Stimulated activated CD8-positive, alpha-beta memory T cell treated with anti-CD3 and anti-CD28 coated beads, Interleukin-15, amount 100 ng/mL, for 24 hours (primary cell): ENCODE measurements at places on chromosomes 12 and 14.

DNA sequence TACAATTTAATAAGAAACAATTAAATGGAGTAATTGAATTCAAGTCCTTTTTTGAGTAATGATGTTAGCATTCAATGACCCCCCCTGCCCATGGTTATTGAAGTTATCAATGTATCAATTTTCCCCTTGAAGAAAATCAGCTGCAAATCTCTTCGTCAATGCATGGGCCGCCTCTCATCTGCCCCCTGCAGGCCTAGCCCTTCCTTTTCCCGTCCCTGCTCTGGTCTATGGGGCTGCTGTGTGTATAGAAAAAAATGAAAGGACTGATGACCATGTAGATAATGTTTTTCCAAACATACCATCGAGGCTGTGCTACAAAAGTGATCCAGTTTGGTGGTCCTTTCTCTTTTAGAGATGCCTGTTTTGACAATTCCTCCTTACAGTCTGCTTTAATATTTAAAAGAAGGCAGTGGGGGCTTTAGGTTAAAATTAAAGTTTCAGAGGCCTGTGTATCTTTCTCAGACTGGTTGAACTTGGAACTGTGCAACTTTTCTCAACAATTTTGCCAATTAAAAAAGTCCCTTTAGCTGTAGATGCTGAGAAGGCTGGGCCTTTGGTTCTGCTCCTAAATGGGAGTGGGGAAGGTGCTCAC is 98.4 kb downstream of the APAF1 start:
- DNase-seq: no peak

- DNase-seq: no peak
These were observed 61.3 kb downstream of the TRAF3 start for GRCh38 chr14:102838501-102838900.

- no peak for DNase-seq
These were observed 412.6 kb upstream of the SOX5 start for GRCh38 chr12:24361877-24362580.

DNA sequence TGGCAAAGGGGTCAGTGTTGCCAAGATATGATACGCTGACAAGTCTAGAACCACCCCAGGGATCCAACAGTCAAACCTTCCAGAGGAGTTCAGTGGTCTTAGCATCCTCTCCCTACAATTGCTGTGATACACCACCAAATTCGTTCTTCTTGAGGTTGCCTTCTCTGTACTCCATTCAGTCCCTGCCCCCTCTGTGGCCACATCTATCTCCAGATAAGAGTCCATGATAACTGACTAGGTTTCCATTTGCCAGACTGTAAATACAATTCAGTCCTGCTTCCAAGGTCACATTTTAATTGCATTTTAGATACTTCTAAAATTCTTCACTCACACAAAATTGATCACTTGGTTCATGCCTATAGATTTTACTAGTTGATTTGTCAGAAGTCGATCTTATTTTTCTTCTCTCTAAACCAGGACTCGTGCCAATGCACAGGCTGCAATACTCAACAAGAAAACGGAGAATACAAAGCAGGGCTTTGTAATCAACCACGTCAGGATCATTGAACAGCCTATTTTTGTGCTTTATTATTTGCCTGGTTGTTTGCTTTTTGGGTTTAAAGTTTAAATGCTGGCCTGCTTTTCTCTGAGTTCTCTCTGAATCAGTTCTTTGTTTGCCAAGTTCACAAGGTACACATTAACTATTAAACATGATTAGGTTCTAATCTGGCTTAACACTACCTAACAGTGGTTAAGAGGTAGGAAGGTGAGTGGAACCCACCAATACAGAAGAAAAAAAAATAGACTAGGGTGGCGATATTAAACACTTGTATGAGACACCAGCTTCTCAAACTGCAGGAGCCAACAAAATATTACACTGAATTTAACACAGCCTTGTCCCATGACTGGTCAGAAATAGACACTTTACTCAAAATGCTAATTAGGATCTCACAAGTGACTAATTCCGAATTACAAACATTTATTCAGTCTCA is 5.3 kb upstream of the TSPAN8 start:
- DNase-seq: no peak

DNA sequence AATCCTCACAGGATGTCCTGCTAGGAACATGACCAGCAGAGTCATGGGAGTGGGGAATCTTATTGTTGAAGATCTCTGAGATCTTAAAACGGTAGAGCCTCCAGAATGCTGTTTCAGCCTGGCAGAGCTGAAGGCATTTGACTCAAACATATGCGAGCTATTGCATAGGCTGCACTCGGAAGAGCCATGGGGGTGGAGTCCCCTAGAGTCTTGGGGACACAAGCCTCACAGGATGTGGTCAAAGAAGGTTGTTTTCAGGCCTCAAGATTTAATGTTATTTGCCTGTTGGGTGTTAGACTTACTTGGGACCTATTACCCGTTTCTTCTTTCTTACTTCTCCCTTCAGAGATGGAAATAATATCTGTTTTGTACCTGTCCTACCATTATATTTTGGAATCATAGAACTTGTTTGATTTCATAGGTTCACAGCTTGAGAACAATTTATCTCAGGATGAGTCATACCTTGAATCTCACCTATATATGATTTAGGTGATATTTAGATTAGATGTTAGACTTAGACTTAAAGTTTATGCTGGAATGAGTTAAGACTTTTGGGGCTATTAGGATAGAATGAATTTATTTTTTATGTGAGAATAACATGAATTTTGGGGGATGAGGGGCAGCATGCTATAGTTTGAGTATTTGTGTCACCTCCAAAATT is 172.2 kb upstream of the ATP2B1 start:
- DNase-seq: no peak

GRCh38 chr14:89701211-89702043 is 253.1 kb downstream of the EFCAB11 start:
- DNase-seq: peak; percentile 69

GRCh38 chr12:132145334-132145733 is 1.1 kb downstream of the NOC4L start:
- no peak for DNase-seq

DNA sequence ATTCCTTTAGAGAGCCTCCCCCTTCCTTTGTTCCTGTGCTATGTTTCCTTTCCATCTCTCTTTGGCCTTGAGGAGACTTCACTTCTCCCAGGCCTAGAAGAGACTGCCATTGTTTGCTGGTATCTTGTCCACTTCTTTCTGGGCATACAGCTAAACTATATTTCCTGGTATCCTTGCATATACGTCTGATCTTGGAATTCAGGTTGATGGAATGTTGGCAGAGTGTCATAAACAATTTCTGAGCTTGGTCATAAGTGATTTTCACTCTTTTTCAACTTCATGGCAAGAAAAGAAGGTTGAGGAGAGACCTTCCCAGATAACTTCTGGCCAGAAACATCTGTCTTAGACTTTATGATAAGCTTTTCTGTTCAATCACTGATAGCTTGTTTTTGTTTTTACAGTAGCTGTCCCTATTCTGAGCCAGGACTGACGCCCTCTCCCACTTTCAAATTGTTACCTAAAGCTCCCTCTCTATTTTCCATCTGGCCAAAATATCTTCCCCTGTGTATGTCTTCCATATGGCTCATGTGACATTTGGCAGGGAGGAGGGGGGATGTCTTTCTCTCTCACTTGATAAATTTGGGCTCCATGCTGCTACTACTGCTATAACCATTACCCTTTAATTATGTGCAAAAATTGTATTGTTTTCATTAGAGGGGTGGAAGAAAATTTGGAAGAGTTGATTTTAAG is 457.0 kb downstream of the ADAMTS20 start:
- no peak for DNase-seq

- DNase-seq: no peak
These were observed 7.3 kb downstream of the GUCY2C start for GRCh38 chr12:14689144-14689543.

- DNase-seq: no peak
These were observed 8.2 kb downstream of the PDE6H start for GRCh38 chr12:14981049-14981448.

GRCh38 chr12:124747426-124748161 is 116.1 kb downstream of the SCARB1 start:
- no peak for DNase-seq

DNA sequence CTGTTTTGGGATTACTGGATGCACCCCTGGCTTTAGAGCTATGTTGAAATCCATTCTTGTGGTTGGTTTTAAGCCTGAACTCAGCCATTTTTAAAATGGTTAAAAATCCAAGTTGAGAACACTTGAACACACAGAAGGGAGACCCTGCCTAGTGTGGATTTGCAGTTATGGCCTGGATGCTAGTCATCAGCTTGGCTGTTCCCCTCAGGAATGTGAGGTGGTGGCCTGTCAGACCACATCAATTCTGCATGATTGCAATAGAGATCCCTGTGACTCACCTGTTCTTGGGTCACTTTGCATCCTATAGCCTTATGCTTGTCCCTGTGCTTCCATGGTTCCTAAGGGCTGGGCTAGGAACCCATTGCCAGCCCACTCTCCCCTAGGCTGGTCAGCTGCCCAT is 454.1 kb downstream of the ATP23 start:
- no peak for DNase-seq

GRCh38 chr12:70971001-70971794 is 50.7 kb upstream of the PTPRR start:
- no peak for DNase-seq

- DNase-seq: no peak
These were observed 4.7 kb upstream of the EPYC start for GRCh38 chr12:91009319-91009950.

DNA sequence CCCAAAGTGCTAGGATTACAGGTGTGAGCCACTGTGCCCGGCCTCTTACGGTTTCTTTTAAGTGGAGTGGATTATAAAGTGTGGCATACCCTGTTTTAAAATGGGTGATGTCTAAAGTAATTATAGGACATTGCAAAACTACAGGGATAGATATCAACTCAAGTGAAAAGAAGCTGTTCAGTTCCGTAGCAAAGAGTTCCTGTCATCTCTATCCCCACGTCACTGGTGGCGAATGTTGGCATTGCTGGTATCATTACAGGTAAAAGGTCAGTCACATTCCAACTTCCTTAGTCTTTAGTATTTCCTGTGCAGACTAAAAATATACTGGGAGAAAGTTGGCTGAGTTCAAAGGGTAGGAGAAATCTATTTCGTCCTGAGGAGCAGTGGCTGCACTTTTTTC is 95.6 kb upstream of the SLC38A2 start:
- DNase-seq: no peak

DNA sequence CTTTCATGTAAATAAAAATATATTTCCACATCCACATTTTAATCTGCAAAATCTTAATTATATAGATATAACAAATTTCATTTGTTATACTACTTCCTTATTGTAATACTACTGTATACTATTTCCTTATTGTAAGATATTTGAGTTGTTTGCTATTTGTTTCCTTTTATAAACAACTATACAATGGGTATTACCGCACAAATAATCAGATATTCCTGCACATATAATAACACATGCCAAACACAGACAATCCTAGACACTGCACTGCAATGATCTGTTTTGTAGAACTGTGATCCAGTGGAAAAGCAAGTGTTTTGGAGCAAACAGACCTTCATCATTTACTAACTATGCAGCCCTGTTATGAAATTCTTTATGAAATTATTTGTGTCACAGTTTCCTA is 30.5 kb downstream of the PRKD1 start:
- no peak for DNase-seq
